ENCODE measurements at places on chromosomes 1 and 21.

- no peak for DNase-seq
Observed at GRCh38 chr1:156372265-156372586, 3.2 kb downstream of the RHBG start.

- DNase-seq = no peak
Observed at GRCh38 chr1:10624256-10625050, 149.7 kb downstream of the PEX14 start.

- no peak for DNase-seq
Observed at GRCh38 chr21:41932191-41932575, 21.6 kb downstream of the C2CD2 start.

GRCh38 chr1:12032161-12032621 is 12.9 kb downstream of the MIIP start:
- no peak for DNase-seq

GRCh38 chr1:102872526-102872925 is 235.8 kb downstream of the COL11A1 start:
- DNase-seq = no peak

GRCh38 chr21:36419996-36420395 is 34.8 kb downstream of the CHAF1B start:
- DNase-seq = peak; percentile 60

- no peak for DNase-seq
Observed at GRCh38 chr1:43305926-43306687, 5.3 kb downstream of the TIE1 start.

GRCh38 chr1:47803815-47804501 is 193.2 kb downstream of the TRABD2B start:
- no peak for DNase-seq
